ENCODE measurements at places on chromosomes 7 and 10.

DNA sequence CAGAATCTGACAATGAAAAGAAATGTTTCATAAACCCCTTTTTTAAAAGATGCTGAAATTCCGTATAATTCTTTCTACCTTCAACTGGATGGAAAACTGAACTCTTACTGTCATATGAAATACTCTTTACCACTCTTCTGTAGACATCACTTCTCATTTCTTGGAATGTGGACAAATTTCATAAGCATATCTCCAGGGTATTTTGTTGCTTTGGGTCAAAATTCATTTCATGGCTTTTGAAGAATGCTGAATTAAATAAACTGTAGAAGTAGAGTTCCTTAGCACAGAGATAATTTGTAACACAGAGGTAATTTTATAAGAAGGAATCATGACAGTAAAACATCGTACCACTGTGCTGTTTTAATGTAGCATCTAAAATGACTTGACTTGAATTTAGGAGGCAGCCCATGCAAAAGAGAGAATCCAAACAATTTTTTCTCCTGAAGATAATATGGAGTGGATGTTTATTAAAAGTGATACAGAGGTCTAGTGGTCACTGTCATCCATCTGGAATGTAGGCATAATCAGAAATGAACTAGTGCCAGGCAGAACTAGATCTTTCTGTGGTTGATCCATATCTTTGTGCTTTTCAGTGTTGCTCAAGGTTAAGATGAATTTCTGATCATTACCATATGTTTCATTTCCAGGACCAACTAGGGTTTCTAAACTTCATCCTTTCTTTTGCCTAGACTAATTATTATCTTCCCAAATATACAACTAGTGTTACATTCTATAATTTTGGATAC is 492.0 kb downstream of the KIF20B start:
- no peak for DNase-seq

GRCh38 chr7:30752484-30752883 is 549 bp downstream of the INMT start:
- DNase-seq = no peak

GRCh38 chr10:84188815-84189214 is 5.5 kb upstream of the CDHR1 start:
- no peak for DNase-seq

- DNase-seq = no peak
These were observed 57.5 kb downstream of the KLHDC10 start for GRCh38 chr7:130127821-130128317.

GRCh38 chr10:13168781-13169180 is 7.4 kb downstream of the MCM10 start:
- DNase-seq = no peak

- no peak for DNase-seq
These were observed 8.4 kb downstream of the INHBA start for GRCh38 chr7:41694495-41694894.

GRCh38 chr10:110355141-110355831 is 50.6 kb upstream of the SMNDC1 start:
- no peak for DNase-seq

DNA sequence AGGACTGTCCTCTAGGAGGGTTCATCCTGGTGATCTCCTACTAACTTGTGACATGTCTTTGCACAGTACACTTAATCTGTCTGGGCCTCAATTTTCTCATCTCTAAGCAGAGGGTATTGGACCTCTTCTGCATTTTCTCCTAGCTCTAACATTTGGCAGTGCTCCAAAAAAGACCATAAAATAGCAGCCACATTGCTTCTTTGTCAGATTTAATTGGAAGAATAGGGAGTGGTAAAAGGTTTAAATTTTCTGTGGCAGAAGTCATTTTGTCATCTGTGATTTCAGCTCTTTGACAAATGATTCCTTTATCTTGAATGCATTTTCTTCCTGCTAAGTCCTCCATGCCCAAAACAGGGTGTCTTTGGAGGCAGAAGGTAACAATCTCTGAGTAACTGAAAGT is 289.9 kb upstream of the LRGUK start:
- DNase-seq = no peak

DNA sequence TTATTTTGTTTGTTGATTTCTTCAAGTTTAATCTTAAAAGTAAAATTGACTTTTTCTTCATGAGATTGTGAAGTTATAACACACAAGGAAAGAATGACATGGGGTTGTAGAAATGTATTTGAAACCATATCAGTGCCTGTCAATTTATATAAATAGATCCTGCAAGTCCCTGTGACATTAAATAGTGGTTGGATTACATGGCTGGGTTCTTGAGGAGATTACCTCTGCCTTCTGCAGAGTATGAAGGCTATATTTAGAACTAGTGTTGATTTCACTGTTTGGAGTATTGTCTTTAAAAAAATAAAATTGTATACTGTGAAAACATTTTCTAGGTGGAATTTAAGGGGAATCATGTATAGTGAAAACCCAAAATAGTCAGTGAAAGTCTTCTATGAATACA is 385.8 kb upstream of the SMIM30 start:
- DNase-seq = no peak

DNA sequence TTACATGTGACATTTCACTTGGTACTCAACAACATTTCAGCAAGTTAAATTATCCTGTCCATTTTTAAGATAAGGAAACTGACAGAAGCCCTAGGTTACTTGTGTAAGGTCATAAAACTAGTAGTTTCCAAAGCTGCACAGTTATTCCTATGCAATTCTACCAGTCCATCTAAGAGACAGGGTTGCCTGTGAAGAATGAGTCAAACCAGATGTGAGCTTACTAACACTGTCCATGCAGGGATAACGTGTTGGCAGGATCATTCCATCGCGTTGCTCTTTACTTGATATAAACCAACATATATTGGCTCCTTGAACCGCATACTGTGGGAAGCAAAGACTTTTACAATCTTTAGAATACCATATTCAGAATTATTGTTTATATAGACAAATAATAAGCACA is 280.9 kb upstream of the HGF start:
- DNase-seq = no peak

- no peak for DNase-seq
These were observed 34.8 kb downstream of the C7orf33 start for GRCh38 chr7:148625342-148625741.

GRCh38 chr10:31762316-31762715 is 166.3 kb downstream of the ARHGAP12 start:
- DNase-seq = no peak

GRCh38 chr10:93478873-93479272 is 3.3 kb downstream of the MYOF start:
- no peak for DNase-seq

- DNase-seq = no peak
These were observed 22.4 kb upstream of the OR2A5 start for GRCh38 chr7:144026203-144026883.

DNA sequence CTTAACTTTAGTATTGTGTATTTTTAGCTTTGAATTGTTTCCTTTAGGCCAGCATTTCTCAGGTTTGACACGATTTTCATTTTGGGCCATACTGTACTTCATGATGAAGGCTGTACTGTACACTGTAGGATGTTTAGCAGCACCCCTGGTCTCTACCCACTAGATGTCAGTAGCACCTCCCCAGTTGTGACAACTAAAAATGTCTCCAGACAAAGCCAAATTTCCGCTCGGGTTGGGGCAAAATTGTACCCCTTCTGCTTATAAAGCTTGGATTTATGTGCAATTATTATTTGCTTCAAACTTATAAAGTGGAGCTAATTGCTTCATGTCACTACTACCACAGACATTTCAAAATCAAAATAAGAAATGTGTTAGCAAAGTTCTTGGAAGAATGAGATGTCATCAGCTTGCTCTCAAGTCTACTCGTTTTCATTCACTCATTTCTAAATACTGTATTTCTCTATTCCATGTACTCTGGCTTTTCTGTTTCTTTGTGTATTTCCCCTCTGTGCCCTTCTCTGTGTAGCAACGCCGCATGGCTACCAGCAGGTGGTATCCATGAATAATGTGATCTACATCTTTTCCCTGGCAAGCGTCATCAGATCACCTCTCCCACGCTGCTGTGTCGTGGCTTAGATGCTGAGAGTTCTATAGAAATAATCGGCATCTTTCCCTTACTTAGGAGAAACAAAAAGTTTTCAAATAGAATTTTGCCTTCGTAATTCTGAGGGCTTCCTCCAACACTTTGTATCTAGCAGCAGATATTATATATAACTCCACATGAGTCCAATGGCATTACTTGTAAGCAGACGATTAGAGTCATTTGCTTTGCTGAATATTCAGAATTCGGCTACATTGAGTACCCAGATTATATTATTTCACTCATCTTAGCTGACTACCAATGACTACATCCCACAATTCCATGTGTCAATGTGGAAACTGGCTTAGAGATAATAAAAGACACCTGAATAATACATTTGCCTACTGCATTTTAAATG is 47.8 kb upstream of the CALCR start:
- DNase-seq = no peak

DNA sequence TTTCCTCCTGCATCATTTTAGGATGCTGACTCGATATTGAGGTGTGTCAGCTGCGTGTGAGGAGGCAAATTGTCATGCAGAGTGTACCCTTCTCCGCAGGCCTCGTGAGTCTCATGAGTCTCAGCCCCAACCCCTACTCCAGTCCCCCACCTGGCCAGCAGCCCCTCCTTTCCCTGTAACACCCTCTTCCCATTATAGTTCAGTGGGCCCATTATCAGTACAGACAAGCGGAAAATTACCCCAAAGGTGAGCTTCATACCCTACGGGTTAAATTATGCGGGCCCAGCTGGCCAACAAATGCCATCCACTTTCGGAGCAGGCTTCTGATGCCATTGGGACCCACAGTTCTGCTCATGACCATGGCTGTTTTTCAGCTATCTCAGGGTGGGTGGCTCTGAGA is 25.2 kb downstream of the SFTPD start:
- DNase-seq = no peak

DNA sequence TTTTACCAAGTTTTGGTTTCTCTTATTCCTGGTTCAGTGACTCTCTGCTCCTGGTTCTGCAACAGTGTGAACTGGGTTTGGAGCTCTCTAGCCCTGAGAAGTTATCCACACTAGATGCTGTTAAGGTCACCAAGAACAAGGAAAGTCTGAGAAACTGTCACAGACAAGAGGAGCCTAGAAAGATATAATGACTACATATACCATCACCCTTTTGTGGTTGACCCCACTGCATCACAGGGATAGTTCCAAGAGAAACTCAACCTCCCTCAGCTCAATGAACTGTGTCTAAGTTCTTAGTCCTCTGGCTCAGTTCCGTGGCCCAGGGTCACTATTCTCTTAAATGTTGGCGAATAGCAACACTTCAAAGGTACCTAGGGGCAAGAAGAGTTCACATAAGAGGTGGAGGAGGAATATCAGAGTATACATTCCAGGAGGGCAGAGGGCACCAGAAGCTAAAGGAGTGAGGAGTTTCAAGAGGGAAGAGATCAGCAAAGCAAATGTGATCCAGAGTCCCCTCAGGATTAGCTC is 171.5 kb downstream of the BUB3 start:
- no peak for DNase-seq

DNA sequence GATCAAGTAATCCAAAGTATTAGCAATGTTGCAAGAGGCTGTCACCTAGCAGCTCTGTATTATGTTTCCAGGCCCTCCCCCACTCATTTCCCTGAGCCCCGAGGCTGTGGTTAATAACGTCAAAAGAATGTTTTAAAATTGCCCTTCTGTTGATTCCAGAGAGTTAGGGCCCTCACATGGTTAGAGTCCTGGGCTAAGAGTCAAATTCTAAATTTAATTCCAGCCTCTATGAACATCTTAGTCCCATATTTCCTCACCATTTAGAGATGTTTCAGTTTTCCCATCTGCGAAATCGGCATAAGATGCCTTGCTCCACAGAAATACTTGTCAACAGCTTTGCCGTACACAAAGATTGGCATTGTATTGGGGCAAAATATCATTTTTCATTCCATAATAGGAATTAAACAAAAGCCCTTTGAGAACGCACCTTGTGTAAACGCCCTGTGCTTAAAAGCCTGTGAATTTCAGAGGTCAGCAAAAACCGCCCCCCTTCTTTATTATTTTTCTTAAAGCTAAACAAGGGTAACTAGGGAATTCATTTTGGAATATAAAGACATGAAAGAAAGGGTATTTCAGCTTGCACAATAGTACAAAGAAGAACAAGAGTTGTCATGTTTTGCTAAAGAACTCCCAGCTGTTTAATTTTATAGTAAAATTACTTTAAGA is 135.8 kb downstream of the ARID5B start:
- no peak for DNase-seq

GRCh38 chr7:35289376-35289775 is 35.5 kb upstream of the TBX20 start:
- DNase-seq = no peak

DNA sequence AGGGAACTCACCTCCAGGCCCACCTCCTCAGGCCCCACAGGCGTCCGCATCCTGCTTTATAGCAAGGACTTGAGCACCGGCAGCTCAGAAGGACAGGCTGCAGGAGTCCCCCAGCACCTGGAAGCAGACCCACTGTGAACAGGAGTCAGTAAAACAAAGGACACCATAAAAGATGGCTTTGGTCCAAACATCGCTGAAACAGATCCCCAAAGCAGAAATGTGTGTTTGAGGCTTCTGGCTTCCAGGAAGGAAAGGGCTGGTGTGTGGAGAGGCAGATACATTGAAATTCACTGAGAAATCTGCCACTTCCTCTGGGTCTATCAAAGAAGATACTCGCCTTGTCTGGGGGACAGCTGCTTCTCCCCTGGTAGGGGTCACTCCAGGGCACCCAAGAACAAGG is 286.2 kb downstream of the PLXNA4 start:
- DNase-seq = no peak

DNA sequence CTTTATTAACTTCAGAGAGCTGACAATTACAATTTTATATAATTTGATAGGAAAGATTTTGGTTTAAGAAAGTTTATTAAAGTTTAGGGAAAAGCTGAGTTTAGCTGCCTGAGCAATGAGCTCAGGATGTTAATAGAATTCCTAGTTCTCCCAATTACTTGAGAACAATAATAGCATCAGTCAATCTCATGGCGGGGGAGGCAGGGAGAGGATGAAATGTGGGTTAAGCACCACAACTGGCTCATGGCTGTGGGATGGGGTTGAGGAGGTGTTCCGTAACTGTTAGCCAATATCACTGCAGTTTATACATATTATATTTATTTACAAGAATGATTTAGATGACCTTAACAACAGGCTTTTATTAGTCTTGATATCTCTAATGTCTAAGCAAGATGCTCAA is 266.9 kb upstream of the IMMP2L start:
- DNase-seq = no peak

- no peak for DNase-seq
These were observed 68.9 kb downstream of the FAM53B start for GRCh38 chr10:124675261-124675660.

GRCh38 chr10:97210543-97210960 is 24.8 kb upstream of the SLIT1 start:
- DNase-seq = peak; percentile 71

GRCh38 chr10:3723766-3724165 is 61.2 kb downstream of the KLF6 start:
- no peak for DNase-seq

DNA sequence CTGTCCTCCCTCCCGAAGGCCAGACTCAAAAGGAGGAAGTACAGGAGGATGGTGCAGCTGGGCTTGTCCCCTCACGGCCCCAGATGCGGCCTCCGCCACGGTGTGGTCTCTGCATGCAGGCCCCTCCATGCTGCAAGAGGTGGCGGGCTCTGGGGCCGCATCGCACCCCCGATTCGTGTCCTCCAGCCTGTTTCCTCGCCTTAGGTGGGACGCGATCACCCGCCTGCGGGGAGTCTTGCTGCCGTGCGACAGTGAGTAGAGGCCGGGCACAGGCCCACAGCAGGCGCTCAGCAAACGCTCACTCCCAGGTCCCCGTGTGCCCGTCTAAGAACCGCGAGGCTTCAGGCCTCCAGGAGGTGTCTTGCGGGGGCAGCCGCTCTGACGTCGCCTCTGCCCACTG is 13.9 kb upstream of the FAM20C start:
- no peak for DNase-seq

All from activated gamma-delta T cell treated with Interleukin-2 at 50 U/mL for 16 hours (primary cell).